ENCODE measurements at places on chromosomes 4 and X.
A peak's percentile ranks its signal among the peaks of the same experiment; 100 is the strongest.

DNA sequence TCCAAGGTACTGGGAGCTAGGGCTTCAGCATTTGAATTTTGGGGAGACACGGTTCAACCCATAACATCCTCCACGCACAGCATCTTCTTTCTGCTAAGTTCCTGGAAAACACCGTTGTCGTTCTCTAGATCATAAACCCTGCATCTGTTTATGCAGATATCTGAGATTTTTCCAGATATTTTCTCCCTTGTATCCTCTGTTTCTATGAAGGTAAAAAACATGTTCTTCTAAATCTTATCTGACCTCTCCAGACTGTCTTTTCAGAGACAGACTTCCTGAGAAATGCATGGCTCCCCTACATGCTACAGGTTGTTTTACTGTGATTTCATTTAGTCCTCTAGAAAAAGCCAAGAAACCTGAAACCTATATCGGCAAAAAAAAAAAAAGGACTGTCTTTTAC is 152.3 kb upstream of the KLF3 start:
- no peak for DNase-seq

GRCh38 chr4:158010361-158010760 is 162.5 kb downstream of the GASK1B start:
- DNase-seq, result no peak

- no peak for DNase-seq
These were observed 12.0 kb downstream of the ACOX3 start for GRCh38 chr4:8428288-8429097.

GRCh38 chr4:169583563-169583962 is 28.8 kb downstream of the NEK1 start:
- peak; percentile 24 for DNase-seq

GRCh38 chr4:38582889-38583470 is 81.0 kb upstream of the KLF3 start:
- no peak for DNase-seq

GRCh38 chr4:111618908-111619307 is 526.3 kb upstream of the FAM241A start:
- peak; percentile 70 for DNase-seq

DNA sequence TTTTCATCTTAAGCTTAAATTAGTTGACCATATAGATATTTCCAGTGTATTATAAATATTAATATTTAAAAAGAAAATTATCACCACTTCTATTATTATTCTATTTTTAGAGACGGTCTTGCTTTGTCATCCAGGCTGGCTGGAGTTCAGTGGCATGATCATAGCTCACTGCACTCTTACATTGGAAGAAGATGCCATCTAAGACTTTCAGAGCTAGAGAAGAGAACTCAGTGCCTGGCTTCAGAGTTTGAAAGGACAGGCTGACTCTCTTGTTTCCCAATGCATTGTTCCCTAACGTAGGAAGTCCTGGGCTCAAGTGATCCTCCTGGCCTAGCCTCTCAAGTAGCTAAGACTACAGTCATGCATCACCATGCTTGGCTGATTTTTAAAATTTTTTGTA is 75.9 kb downstream of the FIP1L1 start:
- DNase-seq, result no peak

DNA sequence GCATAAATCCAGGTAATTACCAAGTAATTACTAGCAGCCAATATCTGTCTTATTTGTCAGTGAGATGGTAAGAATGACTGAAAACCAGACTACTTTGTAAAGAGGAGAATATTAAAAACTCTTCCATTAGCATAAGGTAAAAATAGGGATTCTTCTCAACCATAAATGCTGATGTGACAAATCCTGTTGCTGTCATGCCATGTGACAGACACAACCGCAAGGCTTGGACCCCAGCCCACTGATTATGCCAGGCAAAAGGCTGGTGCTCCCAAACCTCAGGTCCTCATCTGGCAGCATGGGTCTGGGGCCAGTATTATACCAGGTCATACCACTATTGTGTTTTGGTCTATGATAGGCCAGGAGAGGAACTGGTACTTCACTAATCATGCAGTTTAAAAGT is 181.1 kb downstream of the ADAMTS3 start:
- DNase-seq, result no peak
